Uterus (tissue), 4 donors: ENCODE measurements at places on chromosomes 1 and 21. TPM values are rescaled to one million over a fixed set of nuclear protein-coding genes. Genes with fewer than 3 reads are reported as not detected.

- no peak for DNase-seq
These were observed 213.0 kb downstream of the CAMTA1 start for GRCh38 chr1:6998267-6998666.

DNA sequence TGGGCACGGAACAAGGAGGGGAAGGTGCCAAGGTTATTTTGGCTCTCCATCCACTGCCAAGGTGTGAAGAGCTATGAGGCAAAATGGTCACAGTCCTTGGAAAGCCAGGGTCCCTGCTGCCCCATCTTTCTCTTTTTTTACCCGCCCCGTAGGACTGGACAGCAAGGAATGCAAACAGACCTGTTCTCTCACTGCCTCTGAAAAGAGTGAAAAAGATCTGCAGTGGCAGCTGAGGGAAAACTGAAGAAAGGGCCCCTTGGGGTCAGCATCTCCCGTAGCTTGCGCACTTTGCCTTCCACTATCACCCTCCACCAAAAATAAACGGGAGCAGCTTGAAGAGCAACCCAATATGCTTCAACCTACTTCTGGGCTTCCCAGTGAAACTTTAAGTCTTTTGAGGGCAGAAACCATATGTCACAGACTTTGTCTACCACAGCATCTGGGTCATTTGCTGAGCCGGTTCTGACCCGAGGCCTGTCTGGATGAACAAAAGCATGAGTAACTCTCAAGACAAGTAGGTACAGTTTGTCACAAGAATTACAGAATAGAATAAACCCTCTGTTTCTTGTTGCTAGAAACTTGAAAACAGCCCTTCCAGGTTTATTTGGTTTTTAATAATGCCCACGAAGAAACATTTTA is 9.4 kb upstream of the KIF14 start:
- DNase-seq = no peak

GRCh38 chr1:185008838-185009237 is 34.5 kb upstream of the NIBAN1 start:
- no peak for DNase-seq

DNA sequence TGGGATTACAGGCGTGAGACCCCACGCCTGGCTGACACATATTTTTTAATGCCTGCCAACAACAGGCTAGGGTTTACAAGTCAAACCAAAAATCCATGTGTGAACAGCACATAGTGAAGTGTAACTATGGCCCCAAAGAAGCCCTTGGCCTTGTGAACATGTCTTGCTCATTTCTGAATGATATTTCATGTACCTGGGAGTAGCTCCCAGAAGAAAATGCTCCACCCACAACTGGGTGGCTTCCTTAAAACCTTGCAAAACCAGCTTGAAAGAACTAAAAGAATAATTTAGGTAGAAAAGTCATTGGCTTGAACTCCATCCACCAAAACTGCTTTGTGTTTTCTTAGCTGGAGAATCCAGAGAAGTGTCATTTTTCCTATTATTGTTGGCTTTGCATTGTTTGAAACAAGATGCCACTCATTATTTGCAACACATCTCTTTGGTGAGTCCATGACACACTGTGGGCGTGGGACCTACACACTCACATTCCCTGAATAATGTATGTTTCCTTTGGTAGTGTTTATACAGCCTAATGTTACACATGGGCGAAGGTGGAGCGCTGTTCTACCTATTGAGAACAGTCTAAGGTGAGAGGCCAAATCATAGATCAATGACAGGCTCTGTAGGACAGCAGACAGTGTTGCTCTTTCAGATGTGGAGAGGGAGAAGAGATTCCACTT is 28.5 kb upstream of the SDE2 start:
- no peak for DNase-seq

The ST6GALNAC5 gene
- not detected for total RNA-seq

The DDR2 gene
- total RNA-seq = 134 TPM

The RGSL1 gene
- not detected for total RNA-seq

The GPR25 gene
- 0.28 TPM for total RNA-seq

The ZNF695 gene
- not detected for total RNA-seq

The LRRC53 gene
- total RNA-seq = 0.21 TPM

The SOX13 gene
- 15.7 TPM for total RNA-seq
